RWPE1 (cell line): ENCODE measurements at places on chromosomes 16 and 17.

DNA sequence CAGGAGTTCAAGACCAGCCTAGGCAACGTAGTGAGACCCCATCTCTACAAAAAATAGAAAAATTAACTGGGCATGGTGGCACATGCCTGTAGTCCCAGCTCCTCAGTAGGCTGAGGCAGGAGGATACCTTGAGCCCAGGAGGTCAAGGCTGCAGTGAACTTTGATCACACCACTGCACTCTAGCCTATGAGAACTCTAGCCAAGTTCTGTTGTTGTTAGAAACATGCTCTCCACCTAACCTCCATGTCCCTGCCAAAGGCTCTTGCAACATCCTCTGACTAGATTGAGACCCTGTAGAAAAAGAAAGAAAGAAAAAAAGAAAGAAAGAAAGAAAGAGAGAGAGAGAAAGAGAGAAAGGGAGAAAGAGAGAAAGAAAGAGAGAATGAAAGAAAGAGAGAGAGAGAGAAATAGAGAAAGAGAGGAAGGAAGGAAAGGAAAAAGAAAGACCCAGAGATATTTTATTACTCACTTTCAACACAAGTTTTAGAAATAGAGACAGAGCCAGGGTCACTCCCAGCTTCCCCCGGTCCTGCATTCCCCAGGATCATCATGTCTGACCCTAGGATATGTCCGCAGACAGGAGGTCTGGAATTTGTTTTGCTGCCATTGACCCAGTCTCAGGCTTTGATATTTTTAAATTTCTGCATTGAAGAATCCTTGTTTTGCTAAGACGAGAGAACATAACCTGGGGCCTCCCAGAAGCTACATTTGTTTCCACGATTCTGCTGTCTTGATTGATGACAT is 376.5 kb upstream of the CDH5 start:
- DNase-seq, result no peak

- no peak for DNase-seq
Measured at GRCh38 chr16:21338537-21339268, 60.6 kb upstream of the CRYM start.

DNA sequence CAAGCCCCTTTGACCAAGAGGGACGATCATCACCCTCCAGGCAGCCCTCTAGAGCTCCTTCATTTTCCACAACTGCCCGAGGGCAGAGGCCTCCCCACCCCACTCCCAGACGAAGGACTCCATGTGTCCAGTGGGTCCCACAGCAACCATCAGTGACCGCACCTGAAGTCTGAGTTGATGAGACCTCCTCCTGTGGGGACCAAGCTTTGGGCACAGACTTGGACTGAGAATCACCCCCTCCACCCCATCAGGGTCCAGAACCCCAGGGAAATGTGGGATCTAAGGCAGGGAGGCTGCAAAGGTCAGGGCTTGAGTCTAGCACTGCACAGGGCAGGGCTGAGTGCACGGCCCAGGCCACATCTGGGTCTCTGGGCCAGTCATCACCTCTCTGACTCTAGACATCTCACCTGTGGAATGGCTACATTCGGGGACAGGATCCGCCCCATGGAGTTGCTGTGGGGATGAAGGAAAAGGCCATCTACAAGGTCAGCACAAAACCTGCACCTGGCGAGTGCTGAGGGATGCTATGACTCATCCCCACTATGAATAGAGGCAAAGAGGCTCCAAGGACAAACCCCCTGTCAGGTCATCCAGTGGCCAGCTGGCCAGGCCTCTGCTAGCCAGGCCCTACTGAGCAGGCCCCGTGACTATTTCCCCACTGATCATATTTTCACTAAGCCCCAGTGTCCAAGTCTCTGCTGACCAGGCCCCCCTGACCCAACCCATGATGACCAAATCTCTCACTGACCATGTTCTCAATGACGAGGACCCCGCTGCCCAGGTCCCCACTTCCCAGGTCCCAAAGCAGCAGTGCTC is 38.4 kb downstream of the TNFRSF13B start:
- DNase-seq, result no peak

DNA sequence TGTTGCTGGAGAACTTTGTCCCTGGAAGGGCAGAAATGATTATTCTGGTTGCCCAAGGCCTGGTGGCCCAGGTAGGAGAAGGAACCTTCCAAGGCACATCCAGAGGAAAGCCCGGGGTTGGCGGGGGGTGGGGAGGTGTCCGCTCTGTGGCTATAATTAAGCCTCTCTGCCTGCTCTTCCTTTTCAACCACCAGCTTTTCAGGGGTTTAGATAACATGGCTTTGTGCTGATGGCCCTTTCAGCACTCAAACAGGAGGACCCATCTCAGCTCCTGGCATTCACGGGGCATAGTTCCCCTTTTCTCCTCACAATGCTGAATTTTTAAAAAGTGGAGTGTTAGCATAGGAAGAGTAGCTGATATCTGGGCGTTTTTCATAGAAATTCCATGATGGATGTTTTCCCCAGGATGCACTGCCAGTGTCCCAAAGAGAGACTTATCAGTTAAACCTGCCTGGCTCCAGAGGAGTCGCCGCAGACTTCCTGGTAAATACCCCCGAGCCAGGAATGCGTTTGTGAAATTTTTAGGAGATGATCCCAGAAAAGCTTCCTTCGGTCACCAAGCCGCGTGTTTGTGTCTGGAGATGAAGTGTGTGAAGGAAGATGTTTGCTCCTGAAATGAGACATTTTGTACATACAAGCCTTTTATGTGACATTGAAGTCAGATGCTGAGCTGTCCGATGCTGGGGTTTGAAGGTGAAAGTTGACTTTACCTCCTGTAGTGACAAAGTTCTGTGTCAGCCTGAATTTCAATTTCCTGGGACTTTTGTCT is 188.5 kb downstream of the MSI2 start:
- DNase-seq, result no peak

DNA sequence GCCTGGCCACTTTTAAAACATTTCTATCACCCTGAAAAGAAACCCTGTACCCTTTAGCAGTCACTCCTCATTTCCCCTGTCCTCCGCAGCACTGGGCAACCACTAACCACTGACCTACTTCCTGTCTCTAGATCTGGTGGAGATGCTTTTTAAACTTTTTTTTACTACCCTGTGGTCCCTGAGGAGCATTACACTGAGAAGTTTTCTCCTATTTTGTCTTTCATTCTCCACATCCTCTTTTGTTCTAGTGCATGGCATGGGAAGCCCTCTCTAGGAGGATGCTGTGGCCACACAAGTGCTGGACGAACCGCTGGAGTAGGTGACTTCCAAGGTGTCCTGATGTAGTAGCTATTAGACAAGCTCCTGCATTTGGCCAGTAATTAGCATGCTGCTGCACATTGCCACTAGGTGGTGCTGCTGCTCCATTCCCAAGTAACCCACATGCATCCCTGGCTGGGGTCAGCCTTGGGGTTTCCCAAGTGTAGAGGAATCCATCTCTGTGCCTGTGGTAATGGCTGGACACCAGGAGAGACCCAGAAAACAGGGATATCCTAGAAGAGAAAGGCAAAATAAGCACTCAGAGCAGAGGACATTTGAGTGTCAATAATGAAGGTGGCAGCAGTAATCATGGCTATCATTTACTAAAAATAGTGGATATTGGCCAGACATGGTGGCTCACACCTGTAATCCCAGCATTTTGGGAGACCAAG is 143.8 kb upstream of the CRHR1 start:
- peak; percentile 61 for DNase-seq

- DNase-seq, result no peak
Measured at GRCh38 chr17:28412099-28412498, 6.1 kb upstream of the SLC46A1 start.

GRCh38 chr16:57341441-57342303 is 16.9 kb upstream of the CCL22 start:
- peak; percentile 91 for DNase-seq

GRCh38 chr17:73625991-73626673 is 18.1 kb downstream of the SDK2 start:
- DNase-seq, result peak; percentile 55

DNA sequence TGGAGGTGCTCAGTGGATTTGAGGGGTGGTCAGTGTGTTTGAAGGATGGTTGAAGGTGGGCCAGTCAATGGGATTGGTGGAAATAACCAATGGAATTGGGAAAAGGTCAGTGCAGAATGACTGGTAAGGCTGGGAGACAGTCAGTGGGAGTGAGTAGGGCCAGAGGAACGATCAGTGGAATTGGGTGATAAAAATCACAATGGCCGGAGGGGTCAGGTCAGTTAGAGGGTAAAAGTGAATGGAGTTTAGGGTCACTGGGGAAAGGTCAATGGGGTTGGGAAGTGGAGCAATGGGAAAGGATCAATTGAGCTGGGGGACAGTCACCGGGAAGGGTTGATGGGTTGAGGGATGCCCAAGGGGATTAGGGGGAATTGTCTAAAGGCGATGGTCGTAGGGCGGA is 11.0 kb upstream of the RAB5C start:
- no peak for DNase-seq
